Activated CD4-positive, alpha-beta T cell treated with anti-CD3 and anti-CD28 coated beads for 24 hours (primary cell): ENCODE measurements at places on chromosomes 2 and 18.

DNA sequence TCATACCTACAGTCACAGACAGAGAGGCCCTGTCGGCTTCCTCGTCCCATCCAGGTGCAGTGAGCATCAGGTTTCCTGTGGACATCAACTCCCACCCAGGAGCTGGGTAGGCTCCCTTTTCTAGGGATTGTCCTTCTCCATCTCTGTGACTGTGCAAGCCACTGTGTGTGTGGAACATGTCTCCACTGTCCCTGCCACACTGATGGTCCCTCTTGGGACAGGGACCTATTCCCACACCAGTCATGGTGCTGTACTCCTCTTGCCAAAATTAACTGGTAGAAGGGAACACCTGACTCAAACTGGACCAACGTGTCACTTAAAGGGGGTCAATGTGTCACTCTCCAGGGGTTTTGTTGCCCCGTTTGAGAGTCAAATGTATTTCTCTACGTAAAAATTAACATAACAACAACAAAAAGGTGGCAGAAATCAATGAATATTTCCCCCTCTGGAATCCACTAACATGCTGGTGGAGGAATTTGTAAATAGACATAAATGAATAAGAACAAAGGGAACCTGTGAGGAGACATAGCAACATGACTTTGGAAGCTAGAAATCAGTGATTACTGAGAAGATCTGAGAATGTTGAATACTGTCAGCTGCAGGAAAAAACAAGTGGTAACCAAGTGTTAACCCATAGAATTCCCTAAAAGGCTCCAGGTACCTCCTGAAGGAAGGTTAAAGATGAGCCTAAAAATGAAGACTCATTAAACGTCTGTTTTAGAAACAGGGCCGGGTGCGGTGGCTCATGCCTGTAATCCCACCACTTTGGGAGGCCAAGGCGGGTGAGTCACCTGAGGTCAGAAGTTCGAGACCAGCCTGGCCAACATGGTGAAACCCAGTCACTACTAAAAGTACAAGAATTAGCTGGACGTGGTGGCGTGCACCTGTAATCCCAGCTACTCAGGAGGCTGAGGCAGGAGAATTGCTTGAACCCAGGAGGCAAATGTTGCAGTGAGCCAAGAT lies 40.4 kb downstream of the SH2D6 start:
- no peak for DNase-seq

GRCh38 chr2:103218516-103218915 lies 456.7 kb downstream of the TMEM182 start:
- no peak for DNase-seq

DNA sequence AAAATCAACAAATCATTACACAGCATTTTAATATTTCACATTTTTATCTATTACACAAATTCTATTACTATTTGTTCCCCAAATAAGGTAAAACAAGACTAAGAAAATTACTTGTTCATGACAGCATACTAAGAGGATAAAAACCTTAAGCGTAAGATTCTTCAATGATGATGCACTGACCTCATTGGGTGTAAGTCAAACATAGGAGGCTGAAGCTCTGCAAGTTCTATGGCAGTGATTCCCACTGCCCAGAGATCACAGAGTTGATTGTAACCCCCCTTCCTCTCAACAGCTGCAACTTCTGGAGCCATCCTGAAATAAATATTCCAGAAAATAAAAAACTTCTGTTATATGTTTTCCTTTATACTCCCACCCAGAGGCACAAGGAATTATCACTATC lies 82.2 kb upstream of the CDKL4 start:
- DNase-seq = no peak

- no peak for DNase-seq
These were observed 144.0 kb downstream of the LDLRAD4 start for GRCh38 chr18:13362607-13363006.

- no peak for DNase-seq
These were observed 293.1 kb upstream of the ERBB4 start for GRCh38 chr2:212831671-212832199.

GRCh38 chr18:44671914-44672313 lies 8.8 kb upstream of the SETBP1 start:
- no peak for DNase-seq

DNA sequence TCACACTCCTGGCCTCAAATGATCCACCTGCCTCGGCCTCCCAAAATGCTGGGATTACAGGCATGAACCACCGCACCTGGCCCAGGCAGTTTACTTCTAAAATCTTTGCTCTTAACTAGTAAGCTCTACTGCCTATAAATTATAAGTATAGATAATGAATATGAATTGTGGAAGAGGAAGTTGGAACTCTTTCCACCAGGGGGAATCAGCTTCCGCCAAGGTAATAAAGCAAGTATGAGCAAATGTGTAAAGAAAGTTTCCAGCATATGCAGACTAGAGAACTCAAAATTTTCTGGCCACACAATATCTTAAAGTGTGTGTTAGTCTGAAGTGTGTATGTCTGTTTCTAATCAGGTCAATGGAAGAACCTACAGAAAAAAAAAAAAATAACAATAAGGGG lies 68.1 kb downstream of the RMDN2 start:
- no peak for DNase-seq

DNA sequence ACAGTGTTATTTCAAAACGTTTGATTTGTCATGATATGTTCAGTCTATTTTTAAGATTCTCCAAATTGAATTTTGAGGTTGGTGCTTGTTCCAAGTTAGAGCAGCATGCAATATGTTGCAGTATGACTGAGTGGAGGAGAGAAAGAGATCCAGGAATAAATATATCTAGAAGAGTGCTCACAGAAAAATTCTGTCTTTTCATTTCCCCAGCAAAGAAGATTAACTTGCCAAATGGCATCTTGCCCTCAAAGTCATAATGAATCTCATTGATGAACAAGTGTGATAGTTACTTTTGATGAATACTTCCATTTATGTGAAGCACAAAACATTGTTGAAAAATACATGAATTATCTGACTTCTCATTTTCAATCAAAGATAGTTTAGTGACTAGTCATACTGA lies 95.9 kb downstream of the KCNJ3 start:
- DNase-seq = no peak

- DNase-seq = no peak
These were observed 311.2 kb upstream of the PKDCC start for GRCh38 chr2:41736586-41736985.

GRCh38 chr2:205959521-205959920 lies 126.5 kb downstream of the INO80D start:
- no peak for DNase-seq

DNA sequence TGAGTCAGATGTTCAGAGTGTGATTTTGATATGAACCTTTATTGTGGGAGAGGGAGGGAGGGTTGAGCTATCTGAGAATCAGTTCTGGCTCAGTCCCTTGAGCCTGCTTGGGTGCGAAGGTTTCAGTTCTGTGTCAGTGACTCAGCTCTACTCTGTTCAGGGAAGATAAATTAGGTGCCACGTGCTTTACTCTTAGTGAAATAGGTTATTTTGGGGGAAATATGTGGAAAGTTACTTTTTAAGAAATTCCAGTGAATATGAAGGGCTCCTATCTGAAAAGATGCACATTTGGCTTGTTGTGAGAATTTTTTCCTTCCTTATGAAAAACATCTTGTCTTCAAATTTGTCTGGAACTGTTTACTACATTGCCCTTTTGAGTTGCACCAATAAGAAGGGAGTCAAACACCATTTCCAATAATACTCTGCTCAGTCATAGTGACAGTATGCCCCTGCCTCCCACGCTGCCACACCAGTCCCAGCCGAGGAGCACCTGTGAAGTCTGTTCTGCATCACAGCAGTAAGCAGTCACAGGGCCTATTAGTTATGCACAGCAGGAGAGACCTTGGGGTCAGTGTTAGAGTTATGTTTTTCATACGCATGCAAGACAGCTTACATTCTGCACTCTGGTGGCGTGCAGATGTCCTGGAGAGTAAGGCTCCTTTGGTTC lies 32.8 kb upstream of the DNAH7 start:
- peak; percentile 18 for DNase-seq

DNA sequence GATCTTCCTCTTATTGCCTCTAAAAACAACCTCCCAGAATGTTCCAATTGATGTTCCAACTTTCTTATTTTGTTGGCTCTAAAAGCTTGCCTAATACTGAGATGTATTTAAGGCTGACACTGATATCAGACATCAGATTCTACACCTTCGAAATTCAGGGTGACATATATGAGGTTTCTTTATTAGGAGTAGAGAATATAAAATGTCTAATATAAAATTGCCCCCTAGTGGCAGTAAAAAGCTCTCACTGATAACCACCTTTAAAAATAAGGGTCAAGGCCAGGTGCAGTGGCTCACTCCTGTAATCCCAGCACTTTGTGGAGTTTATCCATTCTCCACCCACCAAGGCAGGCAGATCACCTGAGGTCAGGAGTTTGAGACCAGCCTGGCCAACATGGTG lies 789.7 kb upstream of the SLC39A10 start:
- no peak for DNase-seq

DNA sequence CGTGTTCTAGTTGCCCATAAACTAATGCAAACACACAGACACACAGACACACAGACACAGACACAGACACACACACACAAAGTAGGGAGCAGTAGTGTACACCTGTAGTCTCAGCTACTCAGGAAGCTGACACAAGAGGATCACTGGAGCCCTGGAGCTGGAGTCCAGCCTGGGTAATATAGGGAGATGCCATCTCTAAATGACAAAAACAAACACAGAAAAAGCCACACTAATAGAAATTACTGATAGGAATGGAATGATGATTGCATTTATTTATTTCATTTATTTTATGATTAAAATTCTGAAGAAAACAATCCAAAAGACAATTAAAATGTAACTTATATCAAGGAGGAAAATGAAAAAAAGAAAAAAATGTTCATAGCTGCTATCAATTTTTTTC lies 30.8 kb downstream of the TCF4 start:
- DNase-seq = no peak

GRCh38 chr2:229955663-229956062 lies 33.4 kb downstream of the FBXO36 start:
- DNase-seq = no peak

DNA sequence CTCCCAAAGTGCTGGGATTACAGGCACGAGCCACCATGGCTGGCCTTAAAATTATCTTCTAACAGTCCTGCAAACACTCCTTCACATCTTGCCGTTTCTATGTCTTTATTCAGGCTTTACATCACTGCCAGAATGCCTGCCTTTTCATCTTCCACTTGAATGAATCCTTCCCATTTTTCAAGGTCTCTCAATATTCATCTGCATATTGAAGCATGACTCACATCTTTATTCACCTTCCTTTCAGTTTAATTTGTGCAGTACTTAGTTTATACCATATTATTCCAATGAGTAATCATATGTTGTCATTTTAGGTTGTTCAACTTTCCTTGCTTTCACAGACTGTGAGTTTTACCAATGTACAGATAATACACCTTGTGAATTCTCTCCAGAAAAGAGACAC lies 510.1 kb upstream of the PIK3C3 start:
- no peak for DNase-seq

DNA sequence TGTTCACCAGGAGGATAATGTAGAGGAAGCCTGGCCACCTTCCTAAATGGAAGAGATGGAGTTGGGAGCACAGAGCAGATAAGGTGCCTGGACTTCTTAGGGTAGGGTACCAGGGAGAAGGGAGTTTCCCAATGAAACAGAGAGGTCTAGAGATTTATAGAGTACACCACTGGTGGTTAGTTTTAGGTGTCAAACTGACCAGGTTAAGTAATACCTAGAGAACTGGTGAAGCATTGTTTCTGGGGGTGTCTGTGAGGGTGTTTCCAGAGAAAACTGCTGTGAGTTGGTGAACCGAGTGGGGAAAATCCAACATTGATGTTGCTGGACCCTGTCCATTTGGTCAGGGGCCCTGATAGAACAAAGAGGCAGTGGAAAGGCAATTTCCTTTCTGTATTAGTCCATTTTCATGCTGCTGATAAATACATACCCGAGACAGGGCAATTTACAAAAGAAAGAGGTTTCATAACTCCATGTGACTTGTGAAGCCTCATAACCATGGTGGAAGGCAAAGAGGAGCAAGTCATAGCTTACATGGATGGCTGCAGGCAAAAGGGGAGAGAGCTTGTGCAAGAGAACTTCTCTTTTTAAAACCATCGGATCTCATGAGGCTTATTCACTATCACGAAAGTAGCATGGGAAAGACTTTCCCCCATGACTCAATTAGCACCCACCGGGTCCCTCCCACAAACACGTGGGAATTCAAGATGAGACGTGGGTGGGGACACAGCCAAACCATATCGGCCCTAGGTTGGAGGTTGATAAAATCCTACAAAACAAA lies 260.8 kb downstream of the CBLN2 start:
- no peak for DNase-seq

GRCh38 chr2:40315683-40316082 lies 136.2 kb downstream of the SLC8A1 start:
- DNase-seq = no peak

DNA sequence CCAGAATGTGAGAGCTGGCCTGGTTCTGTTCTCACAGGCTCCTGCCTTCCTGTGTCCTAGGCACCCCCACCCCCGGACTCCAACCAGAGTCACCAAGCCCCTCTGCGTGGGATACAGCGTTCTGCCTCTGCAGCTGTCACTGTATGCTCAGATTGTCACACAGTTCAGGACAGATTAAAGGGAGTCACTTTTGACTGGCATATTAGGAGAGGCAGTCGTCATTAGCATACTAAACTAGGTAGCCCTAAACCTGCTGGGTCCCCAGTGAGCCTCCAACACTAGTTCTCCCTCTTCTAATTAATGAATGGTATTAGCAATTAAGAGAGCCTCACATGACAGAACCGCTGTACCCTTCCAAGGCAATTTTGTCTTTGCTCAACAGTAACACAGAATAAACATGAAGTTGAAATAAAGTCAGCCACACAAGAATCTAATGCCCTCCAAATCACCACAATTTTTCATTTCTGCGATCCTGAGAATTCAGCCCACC lies 340.2 kb downstream of the CMPK2 start:
- no peak for DNase-seq

DNA sequence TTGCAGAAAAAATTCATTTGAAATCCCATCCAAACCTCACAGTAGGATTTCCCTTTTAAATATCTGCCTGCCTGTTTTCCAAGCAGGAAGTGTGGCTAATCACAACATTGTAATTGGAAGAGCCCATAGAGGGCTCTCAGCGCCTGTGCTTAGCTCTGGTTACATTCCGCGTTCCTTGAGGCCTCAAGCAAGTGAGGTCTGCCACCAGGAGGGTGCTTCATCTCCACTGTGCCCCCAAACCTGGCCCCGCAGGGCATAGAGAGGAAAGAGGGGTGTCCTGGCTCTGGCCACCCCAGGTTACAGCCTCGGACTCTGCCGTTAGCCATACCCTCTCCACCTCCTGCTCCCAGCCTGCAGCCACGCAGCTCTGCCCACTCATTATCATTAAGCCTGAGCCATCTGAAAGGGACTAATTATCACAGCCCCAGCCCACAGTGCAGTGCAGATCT lies 214.8 kb downstream of the SP3 start:
- no peak for DNase-seq

- DNase-seq = no peak
These were observed 15.7 kb downstream of the PHOSPHO2 start for GRCh38 chr2:169709981-169710380.

- DNase-seq = no peak
These were observed 103.4 kb upstream of the MEX3C start for GRCh38 chr18:51300912-51301311.

GRCh38 chr2:159179096-159179495 lies 107.4 kb downstream of the WDSUB1 start:
- DNase-seq = no peak
